ENCODE measurements at places on chromosomes 13 and 19.

- H3K27ac ChIP-seq = peak within 1 kb of the TSS; percentile 77
- no peaks in the 10 kb centered on the region for H3K4me1 ChIP-seq
- H3K36me3 ChIP-seq = no peaks in the 10 kb centered on the region
- H3K27me3 ChIP-seq = no peaks in the 10 kb centered on the region
- peak; percentile 64 for DNase-seq
Observed at GRCh38 chr19:53537521-53538377, at the start of gene ZNF331. TSS of gene ZNF331 (plus strand) at chr19:53538145. CDS start at chr19:53569377, 31,232 bp downstream.

- DNase-seq = no peak
- no peak overlapping the region for H3K27ac ChIP-seq
- H3K36me3 ChIP-seq = no peaks in the 10 kb centered on the region
- no peaks in the 10 kb centered on the region for H3K4me1 ChIP-seq
- H3K4me3 ChIP-seq = no peak overlapping the region
- H3K27me3 ChIP-seq = peaks cover 3% of the 10 kb centered on the region
Observed at GRCh38 chr13:69556540-69557196, 551.0 kb upstream of the ATXN8OS start.

DNA sequence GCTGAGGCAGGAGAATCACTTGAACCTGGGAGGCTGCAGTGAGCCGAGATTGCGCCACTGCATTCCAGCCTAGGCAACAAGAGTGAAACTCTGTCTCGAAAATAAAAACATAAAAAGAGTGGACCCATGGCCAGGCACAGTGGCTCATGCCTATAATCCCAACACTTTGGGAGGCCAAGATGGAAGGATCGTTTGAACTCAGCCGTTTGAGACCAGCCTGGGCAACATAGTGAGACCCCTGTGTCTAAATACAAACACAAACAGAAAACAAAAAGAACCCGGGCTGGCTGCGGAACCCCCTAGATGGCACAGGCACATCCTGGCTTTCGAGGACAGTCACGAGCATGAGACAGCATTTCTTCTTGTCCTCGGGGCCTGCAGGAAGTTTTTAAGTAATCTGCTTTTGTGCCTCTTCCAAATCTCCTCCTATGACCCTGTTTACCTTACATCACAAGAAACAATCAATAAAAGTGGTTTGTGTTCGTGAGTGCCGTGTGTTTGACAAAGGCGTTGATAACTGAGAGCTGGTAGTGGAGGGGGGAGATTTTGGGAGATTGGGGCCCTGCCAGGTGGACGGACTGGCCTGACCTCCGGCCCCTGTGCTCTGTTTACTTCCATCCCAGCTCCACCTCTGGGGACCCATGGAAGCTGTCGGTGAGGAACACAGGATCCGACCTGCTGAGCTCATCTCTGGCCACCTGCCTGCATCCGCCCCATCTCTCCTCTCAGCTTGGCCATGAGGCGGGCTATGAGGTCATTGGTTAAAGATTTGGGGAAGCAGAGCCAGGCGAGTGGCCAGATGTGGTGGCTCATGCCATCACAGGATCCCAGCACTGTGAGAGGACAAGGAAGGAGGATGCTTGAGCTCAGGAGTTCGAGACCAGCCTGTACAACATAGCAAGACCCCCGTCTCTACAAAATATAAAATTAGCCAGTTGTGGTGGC, 5.9 kb upstream of the GDF15 start:
- DNase-seq = peak; percentile 89
- H3K4me3 ChIP-seq = no peak overlapping the region
- H3K27ac ChIP-seq = no peak overlapping the region

DNA sequence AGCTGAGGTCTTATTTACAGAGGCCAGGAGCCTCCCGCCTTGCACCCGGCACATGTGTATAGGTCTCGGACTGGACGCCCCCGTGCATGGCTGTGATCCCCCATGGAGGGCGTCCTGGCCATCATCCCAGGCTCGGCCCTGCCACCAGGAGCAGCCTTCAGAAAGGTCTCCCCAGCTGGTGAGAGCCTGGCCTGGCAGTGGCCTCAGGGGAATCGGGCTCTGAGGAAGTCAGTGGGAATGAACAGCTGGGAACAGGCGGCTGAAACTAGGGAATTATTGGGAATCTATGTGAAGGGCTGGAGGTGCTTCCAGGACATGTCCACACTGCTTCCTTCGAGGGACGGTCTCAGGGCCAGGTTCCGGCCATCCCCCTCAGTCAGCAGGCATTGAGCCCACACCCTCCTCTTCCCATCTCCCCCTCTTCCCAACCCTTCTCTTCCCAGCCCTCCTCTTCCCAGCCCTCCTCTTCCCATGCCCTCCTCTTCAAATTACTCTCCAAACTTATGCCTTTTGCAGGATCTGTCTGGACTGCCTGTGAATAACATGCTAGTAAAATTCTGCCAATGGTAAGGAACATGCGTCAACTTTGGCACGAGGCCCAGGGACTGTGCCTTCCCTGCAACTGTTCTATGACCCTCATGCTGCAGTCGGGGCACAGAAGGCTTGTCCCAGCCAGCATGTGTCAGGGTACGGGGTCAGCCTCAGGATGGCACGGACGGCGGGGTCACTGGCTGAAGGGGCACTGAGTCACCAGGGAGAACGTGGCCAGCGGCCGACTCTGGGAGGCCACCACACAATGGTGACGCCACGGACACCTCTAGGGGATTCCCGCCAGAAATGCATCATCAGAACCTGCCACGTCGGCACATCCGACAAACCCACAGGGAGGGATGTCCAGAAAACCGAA, 24.2 kb upstream of the C13orf46 start:
- no peaks in the 10 kb centered on the region for H3K27me3 ChIP-seq
- H3K36me3 ChIP-seq = peaks cover 23% of the 10 kb centered on the region
- no peak for DNase-seq
- no peak overlapping the region for H3K4me3 ChIP-seq
- H3K27ac ChIP-seq = no peak overlapping the region

GRCh38 chr13:60696602-60697001, 299.6 kb downstream of the TDRD3 start:
- no peak for DNase-seq
- H3K36me3 ChIP-seq = no peaks in the 10 kb centered on the region
- no peaks in the 10 kb centered on the region for H3K4me1 ChIP-seq
- H3K27ac ChIP-seq = no peak overlapping the region
- H3K27me3 ChIP-seq = no peaks in the 10 kb centered on the region

DNA sequence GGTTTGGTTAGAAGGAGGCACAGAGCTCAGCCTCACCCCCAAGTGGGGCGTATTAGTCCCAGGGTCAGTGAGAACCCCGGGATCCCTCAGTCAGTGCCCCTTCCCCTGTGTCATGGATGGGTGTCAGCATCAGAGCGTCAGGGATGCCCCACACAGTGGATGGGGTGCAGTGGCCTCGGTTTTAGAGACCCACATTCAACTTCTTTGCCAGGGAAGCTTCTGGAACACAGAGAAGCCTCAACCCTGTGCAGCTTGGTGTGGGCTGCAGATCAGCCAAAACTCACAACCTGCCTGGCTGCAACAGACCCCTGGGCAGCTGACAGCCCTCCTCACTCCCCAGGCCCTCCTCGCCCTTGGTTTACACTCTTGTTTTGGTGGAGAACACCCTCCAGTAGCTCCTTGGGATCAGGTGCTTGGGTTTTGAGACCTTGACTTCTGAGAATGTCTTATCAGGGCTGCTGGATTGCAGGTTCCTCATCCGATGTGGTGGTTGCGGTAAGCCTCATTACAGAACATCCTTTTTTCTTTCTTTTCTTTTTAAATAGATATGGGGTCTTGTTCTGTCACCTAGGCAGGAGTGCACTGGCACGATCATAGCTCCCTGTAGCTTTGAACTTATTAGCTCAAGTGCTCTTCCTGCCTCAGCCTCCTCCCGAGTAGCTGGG, 11.0 kb downstream of the ZNF333 start:
- no peaks in the 10 kb centered on the region for H3K4me1 ChIP-seq
- DNase-seq = no peak
- H3K4me3 ChIP-seq = no peak overlapping the region
- H3K27ac ChIP-seq = no peak overlapping the region
- H3K27me3 ChIP-seq = no peaks in the 10 kb centered on the region

DNA sequence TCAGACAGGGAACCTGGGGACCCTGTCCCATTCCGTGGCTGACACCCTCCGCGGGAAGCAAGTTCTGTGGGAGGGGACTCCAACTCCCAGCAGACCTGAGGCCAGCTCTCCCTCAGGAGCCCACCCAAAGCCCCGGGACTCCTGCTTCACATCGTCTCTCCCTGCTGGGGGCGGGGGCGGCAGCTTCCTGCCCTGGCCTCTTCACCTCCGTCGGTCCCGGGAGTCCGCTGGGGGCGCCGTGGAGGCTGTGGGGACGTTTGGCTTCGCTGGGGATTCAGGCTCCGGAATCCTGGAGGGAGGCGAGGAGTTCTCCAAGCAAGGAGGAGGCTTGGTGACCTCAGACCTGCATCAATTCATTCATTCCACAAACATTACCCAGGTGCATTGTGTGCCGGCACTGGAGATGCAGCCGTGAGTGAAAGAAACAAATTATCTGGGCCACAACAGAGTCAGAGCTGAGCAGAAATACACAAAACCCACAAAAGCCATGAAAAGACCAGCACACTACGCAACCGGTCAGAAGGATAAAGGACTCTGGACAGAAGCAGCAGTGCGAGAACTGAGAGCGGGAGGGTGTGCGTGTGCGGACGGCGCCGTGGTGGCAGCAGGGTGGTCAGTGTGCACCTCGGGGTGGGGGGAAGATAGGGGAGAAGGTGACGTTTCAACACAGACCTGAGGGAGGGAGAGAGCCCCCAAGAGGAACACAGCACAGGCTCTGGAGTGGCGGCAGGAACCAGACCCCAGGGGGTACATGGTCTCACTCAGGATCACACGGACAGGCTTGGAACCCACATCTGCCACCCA, 19.0 kb downstream of the EPS8L1 start:
- no peak for DNase-seq
- H3K27ac ChIP-seq = no peak overlapping the region
- H3K27me3 ChIP-seq = no peaks in the 10 kb centered on the region
- no peaks in the 10 kb centered on the region for H3K36me3 ChIP-seq
- H3K4me1 ChIP-seq = no peaks in the 10 kb centered on the region

DNA sequence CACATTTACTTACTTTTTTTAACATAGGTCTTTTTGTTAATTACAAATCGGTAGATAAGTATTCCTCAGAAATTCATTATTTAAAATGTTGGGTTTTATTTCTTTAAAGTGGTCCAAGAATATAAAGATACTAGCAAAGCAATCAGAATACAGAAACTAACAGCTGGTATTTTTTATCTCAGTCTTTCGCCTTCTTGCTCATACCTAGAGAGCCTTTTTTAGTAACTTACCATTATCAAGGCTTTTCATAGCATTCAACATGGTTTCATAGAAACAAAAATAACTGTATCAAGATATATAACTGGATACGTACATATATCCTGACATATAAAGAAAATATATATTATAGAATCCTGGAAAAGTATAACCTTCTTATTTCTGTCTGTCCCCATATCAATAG, 227.8 kb upstream of the MIR17HG start:
- no peak for DNase-seq
- no peaks in the 10 kb centered on the region for H3K36me3 ChIP-seq
- no peak overlapping the region for H3K4me3 ChIP-seq
- no peak overlapping the region for H3K27ac ChIP-seq
- no peaks in the 10 kb centered on the region for H3K27me3 ChIP-seq

DNA sequence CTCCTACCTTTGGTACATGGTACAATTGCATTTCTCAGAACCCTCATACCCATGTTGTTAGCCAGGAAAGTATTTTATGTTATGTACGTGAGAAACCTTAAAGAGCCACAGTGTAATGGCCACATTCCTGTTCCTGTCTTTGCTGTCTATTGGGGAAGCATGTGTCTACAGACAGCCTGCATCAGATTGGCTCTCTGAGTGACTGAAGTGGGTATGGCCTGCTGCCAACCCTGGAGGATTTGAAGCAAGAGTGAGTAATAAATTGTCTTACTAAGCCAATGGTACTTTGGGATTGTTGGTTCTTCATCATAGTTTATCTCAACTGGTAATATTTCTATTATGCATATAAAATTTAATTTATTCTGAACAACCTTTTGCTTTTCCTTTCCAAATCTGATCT, 574.1 kb downstream of the LMO7 start:
- H3K4me3 ChIP-seq = no peak overlapping the region
- H3K36me3 ChIP-seq = no peaks in the 10 kb centered on the region
